Cardiac ventricle fibroblast (primary cell): ENCODE measurements at places on chromosomes 4 and X. TPM values are rescaled to one million over a fixed set of nuclear protein-coding genes. Genes with fewer than 3 reads are reported as not detected.

The DMRTC1B gene
- not detected in 2 replicates for total RNA-seq

The ZNF141 gene
- 4.8 TPM in 2 replicates for total RNA-seq

The HEPH gene
- total RNA-seq: 47.3 and 52.1 TPM in 2 replicates

The GYPA gene
- total RNA-seq: not detected in 2 replicates

The NUP62CL gene
- 0.19 TPM in 1 of 2 replicates, not detected in the other for total RNA-seq

The BCLAF3 gene
- 2.1 and 2.5 TPM in 2 replicates for total RNA-seq

The ZCCHC4 gene
- 4.1 and 10.5 TPM in 2 replicates for total RNA-seq

The HMGB2 gene
- 28.9 and 31.0 TPM in 2 replicates for total RNA-seq

The RTL5 gene
- 3.9 and 5.6 TPM in 2 replicates for total RNA-seq

The GUCY1B1 gene
- 6.8 and 8.5 TPM in 2 replicates for total RNA-seq

The CCNA2 gene
- total RNA-seq: 3.0 and 6.1 TPM in 2 replicates

The XKRX gene
- not detected in 2 replicates for total RNA-seq

The ZNF630 gene
- 1.4 and 1.7 TPM in 2 replicates for total RNA-seq

The AMBN gene
- total RNA-seq: not detected in 2 replicates

The QRFPR gene
- total RNA-seq: not detected in 2 replicates

The FREM3 gene
- total RNA-seq: not detected in 2 replicates

The PASD1 gene
- not detected in 2 replicates for total RNA-seq

The IL13RA2 gene
- total RNA-seq: 9.9 and 16.6 TPM in 2 replicates

The BMX gene
- 0.15 TPM in 1 of 2 replicates, not detected in the other for total RNA-seq
